Activated CD4-positive, alpha-beta T cell treated with anti-CD3 and anti-CD28 coated beads, Interleukin-2, amount 50 U/mL, for 24 hours (primary cell): ENCODE measurements at places on chromosomes 6 and 20.

DNA sequence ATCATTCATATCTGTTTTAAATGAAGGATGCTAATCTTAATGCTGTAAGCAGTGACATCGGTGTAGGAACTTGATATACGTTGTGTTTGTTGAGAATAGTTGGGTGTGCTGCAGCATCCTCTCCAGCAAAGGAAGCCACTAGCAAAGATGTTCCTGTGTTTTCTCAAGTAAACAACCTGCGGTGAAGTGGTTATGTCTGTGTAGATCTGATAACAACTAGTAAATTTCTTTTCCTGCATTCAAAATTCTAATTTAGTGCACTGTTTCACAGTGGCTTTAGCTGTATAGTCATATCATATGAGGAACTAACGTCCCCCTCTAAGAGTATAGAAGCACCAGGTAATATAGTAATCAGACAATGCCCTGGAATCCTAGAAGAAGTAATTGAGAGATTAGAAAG is 38.7 kb downstream of the NCOA7 start:
- no peak for DNase-seq

DNA sequence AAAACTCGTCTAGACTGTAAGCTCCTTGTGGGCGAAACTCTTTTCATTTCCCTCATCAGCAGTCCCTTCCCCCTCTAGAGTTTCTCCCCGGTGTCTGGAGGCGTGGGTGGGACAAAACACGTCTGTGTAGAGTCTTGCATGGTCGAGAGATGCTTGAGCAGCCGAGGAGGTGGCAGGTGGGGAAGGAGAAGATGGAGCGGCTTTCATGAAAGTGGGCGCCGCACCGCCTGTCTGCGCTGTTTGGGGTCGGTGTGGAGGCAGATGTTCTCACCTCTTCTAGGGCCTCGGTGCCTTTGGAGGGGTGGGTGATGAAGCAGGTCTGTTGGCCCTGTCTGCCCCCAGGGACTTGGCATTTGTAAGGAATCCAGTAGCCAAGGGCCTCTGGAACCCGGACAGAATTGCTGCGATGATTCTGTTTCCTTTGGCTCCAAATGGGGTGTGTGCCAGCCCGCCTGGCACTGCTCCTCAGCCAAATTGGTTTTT is 1.2 kb downstream of the BRPF3 start:
- DNase-seq: no peak

DNA sequence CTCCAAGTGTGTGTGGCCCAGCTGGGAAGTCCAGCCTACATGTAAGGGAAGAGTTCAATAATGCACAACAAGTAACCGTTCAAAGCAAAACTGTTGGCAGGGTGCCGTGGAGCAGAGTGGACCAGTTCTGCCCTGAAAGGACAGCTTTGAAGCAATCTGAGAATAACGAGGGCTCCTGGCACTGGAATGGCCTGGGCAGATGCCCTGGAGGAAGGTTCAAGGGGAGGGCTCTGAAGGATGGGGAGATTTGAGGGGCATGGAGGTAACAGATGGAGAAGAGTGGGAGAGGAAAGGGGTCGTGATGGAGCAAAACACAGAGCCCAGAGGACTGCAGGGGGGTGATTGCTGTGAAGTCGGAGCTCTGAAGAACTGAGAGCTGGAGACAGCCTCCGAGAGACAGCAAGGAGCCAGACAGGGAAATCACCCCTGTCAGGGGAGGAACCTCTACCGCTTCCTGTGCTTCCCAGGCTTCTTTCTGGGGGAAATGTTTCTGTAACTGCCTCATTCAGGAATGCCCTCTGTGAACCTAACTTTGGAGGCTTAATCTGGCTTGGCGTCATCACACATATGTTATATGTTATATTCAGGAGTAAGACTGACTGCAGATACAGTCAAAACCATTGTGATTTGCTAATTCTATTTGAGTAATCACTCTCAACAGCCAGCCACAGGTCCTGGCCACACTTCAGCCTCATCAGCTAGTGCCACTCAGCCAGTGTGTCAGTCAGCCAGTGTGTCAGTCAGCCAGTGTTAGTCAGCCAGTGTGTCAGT is 41.2 kb downstream of the ZC3H12D start:
- DNase-seq: no peak

DNA sequence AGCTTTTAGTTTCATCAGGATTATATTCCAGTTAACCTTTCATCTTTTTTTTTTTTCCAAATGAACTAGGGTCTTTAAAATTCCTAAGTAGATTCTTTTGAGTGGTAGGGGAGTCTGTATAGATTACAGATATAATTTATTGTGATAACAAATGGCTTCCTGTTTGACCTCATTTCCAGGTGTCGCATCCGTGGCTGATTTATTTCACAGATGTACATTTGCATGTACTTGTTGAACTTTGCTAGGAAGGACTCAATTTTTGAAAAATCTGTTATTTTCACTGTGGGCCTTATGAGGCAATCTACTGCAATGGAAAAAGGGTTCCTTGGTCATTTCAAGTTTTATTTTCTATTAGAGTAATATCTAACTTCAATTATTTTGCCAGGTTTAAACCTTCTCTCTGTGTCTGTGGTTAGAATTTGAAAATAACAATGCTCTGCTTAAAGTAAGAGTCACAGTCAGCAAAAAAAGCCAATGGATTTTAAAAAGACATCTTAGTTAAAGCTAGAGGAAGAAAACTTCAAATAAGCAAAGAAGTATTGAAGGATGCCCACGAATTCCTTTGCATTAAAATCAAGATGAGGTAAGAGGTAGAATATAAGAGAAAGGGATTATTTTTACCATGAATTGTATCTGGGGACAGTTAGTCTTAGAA is 57.9 kb downstream of the SAMD5 start:
- no peak for DNase-seq

DNA sequence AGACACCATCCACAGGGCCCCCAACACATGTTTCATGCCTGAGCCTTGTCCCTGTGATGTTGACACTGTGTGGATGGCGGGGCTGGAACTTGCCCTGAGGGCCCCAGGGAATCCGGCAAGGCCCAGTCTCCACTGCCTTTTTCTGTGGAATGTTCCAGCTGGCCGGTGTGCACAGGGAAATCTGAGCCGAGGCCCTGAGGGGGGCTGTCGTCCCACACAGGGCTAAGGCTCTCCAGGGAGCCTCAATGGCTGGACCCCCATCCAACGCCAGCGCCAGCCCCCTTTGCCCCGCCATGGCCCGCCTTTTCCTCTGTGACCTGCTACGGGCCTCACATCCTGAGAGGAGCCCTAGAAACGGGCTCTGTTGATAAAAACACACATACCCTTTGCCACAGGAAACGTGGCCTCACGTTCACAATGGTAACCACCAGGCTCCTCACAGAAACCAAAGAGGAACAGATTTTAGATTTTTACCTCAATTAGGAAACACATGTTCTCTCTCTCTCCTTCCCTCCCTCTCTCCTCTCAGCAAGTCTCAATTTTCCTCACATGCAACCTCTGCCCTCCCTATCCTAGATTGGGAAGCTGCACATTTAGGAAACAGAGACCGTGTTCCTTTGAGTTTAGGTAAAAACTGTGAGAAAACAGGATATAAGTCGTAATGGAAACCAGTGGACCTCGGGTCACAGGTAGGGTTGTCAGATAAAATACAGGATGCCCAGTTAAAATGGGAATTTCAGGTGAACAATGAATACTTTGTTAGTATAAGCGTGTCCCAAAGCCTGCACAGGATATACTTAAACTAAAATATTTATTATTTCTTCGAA is 13.7 kb upstream of the ZNF831 start:
- DNase-seq: peak; percentile 49

DNA sequence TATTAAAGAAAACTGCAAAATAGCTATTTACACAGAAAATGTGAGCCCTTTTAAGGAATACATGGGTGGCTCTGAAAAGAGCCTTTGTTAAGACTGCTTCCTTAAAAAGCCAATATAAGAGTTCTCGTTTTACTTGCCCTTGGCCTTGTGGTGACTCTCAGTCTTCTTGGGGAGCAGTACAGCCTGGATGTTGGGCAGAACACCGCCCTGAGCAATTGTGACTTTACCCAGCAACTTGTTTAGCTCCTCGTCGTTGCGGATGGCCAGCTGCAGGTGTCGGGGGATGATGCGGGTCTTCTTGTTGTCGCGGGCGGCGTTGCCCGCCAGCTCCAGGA is 111.5 kb downstream of the HFE start:
- no peak for DNase-seq

DNA sequence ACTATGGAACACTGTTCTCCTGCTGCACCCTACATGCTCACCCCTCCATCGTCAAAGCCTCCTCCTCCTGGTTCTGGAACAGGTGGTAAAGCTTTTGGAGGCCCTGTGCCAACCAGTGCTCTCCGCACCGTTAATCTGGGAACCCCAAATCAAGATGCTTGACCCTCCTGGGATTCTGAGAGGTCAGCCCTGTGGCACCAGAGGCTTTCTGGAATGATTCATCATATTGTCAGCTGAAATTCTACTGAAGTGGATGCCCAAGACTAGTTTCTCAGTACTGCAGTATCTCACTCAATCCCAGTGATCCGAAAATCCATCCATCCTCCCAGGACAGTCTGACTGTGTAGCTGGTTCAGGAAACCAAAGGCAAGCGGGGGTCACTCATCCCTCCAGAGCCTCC is 92.7 kb downstream of the TRERF1 start:
- DNase-seq: no peak

DNA sequence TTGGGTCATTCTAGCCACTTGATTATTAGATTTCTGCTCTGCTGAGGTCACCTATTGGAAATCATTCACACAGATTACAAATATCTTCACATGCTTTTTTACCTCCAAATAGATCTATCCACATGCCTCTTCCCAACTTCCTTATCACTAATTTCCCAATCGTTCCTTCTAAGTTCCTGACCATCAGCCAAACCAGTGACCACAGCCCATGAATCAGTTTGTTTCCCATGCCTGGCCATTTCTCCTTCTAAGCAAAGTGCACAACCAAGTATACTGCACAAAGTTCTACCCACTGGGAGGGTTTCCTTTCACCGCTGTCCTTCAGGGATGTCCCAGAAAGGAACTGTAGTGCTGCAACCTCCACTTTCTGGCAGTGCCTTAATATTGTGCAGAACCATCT is 140.5 kb upstream of the SYNDIG1 start:
- no peak for DNase-seq

GRCh38 chr6:91366781-91367180 is 779.9 kb upstream of the MAP3K7 start:
- no peak for DNase-seq

DNA sequence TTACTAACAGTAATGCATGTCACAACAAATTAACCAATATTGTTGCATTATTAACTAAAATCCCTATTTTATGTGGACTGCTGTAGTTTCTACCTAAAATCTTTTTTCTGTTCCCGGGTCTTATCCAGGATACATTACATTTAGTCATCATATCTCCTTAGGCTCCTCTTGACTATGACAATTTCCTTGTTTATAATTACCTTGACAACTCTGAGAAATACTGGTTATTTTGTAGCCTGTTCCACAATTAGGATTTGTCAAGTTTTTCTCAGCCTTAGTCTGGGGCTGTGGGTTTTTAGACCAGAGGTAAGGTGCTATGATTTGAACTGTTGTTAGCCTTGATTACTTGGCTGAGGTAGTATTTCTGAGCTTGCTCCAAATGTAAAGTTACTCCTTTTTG is 3.7 kb downstream of the FBXO5 start:
- DNase-seq: no peak

DNA sequence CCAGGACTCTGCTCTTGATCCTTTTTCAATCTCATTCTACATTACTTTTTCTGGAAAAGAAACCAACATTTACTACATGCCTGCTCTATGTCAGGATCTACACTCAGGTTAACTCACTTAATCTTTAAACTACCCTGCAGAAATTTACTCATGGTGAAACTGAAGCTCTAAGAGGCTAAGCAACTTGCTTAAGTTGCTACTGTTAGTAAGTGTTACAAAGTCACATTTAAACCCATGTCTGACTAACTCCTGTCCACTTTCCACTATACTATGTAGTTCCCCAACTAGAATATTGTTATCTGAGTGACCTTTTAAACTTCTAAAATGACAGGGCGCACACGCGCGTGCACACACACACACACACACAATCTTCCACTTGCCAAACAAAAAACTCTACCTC is 5.0 kb downstream of the CEP162 start:
- no peak for DNase-seq

DNA sequence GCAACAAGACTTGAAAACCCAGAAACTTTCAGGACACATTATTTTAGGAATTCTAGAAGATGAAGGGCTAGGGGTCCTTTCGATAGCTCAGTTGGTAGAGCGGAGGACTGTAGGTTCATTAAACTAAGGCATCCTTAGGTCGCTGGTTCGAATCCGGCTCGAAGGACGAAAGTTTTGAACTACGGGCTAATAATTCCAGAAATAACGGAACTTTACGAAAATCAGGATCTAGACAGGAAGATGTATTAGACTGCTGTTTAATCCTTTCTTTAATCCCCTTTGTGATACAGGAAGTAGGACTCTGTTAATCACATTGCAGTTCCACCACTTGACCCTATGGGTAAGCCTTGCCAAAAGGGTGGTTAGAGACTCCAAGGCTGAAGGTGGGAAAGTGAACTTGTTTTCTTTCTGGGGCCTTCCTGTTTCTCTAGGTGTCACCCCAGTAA is 21.2 kb upstream of the ABT1 start:
- no peak for DNase-seq

GRCh38 chr6:11428895-11429294 is 108.7 kb upstream of the TMEM170B start:
- DNase-seq: no peak

DNA sequence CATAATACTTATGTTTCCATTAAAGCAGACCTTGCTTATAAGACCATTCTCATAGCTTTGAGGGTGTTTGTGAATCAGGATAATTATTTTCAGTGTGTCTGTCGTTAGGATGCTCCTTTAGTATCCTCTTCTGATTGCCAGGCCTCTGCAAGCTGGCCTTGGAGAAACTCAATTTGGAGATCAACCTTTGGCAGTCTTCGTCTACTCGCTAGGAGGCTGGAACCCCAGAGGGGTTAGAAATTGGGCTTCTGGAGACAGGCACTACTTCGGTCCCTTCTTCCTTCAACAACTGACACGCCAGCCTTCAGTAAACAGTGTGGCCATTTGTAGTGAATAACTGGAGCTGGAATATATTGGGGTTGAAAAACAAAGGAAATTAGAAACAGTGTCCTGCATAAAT is 100.8 kb upstream of the CITED2 start:
- no peak for DNase-seq

GRCh38 chr6:99613705-99614429 is 7.2 kb downstream of the PRDM13 start:
- DNase-seq: no peak

GRCh38 chr20:21109144-21109543 is 3.0 kb upstream of the LINC00237 start:
- no peak for DNase-seq

- no peak for DNase-seq
Observed at GRCh38 chr6:43842231-43842794, 72.3 kb downstream of the VEGFA start.

DNA sequence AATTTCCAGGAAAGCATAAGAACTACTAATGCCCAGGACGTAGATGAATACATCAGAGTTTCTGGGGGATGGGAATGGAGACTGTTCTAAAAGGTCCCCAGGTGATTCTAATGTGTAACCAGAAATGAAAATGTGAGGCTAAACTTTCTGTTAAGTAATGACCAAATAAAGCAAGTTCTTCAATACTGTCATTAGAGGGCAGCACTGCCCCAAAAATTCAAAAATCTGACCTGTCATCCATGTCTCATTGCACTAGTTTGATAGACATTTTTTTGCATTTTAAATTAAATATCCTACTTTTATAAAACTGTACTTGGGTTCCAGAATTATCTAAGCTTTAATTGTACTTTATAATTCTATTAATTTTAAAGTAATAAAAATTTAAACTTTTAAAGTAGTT is 94.9 kb downstream of the RFX6 start:
- DNase-seq: no peak

- no peak for DNase-seq
Observed at GRCh38 chr6:37651991-37652390, 45.7 kb downstream of the MDGA1 start.

- DNase-seq: no peak
Observed at GRCh38 chr6:163423696-163424095, 9.2 kb downstream of the QKI start.
